GDM1 (cell line): ENCODE measurements at places on chromosomes 3 and 15.
A peak's percentile ranks its signal among the peaks of the same experiment; 100 is the strongest.

- DNase-seq: no peak
Measured at GRCh38 chr15:37891766-37892368, 42.6 kb upstream of the TMCO5A start.

DNA sequence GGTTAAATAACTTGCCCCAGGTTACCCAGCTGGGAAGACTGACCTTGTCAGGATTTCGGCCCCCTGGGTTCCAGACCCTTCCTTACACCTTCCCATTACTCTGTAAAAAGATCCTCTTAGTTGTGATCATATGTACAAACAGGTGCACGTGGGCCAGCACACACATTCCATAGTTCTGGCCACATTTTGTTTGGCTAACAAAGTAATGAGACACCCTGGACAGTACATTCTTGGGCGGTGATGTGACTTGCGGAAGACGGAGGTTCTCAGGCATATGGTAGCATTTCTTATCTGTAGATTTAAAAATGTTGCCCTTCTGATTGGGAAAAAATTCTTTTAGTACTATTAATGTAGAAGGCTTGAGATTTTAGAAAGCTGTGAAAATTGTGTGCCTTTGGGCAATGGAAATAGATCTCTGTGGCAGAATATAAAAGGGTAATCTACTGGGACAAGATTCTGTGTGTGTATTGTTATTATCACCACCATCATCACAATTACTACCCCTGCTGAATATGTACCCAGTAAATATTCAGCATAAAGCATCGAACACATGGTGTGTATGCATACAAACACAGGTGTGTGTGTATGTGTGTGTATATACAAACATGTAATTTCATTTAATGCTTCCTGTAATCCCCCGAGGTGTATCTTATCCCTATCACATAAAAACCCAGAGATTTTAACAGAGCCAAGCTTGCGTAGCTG, 205.4 kb upstream of the UBE2E1 start:
- no peak for DNase-seq

DNA sequence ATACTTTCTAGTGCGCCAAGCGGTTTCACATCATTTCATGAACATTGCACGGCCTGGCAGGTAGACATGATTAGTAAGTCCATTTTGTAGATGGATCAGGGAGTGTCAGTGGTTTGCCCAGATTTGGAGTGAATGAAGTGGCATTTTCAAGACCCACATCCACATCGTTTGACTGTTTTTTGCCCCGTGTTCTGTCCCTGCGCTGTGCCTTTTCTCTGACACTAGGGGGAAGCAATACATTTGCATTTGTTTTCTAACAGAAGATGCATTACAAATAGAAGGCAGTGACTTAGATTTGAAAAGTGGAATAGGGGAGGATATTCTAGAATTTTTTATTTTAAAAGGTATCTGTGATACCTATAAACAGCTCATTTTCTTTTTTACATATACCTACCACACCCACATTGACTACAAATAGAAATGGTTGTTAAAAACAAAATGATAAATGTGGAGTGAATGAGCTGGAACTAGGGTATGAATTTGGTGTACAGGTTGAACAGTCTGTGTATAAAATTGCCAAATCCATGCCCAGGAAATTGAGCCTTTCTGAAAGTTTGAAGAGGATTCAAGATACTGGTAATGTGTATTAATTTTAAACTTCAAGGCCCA, 98.0 kb downstream of the USP13 start:
- DNase-seq: peak; percentile 7

DNA sequence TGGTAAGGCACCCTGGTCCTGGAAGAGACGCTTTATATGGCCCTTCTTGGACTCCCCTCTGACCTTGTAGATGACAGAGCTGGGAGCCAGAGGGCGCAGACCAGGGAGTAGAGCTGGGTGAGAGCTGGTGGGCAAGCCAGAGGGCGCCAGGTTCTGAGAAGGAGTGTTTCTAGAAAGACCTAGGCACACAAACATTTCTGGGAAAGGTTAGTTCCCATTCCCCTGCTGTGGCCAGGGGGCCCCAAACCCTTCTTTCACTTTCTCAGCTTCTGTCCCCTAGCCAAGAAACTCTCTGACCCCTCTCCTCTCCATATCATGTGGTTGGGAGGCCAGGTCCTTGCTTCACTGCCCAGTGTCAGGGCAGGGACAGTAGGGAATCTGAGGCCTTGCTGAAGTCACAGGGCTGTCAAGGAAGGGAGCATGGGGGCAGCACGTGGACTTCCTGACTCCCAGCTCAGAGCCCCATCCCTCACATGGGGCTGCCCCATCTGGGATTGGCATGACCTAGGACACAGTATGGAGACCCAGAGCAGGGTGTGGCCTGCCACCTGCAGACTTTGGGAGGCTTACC, 3.6 kb downstream of the HEMK1 start:
- no peak for DNase-seq
